ENCODE measurements at places on chromosomes 3 and 15.

DNA sequence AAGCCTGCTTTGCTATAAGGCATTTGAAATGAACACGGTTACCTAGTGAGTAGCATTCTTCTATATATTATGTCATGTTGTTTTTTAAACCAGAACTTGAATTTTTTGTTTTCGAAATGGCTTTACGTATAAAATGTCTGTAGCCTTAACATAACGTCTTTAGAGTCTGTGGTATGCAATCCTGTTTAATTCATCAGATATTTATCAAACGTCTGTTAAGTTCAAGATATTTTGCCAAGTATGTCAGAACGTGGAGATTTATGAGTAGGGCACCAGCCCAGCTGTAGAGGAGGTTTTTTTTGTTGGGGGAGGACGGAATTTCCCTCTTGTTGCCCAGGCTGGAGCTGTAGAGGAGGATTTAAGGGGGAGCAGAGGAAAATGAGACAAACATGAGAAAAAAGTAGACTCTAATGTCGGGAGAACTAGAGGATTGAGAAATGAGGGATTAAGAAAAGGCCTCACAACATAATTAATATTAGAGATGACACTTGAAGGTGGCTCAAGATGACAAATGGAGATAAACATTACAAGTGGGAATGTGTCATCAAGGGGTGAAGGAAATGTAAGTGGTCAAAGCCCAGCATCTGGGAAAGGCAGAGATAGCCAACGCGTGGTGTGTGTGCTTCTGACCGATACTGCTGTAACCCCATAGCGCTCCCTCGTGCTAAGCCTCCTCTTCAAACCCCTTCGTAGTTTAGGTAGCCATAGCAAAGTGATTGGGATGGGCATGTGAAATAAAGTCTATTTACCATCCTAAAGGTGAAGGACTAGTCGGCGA lies 154.0 kb upstream of the GOLGA6L4 start:
- DNase-seq = no peak

GRCh38 chr3:160486459-160486869 lies 36.9 kb upstream of the TRIM59 start:
- peak; percentile 22 for DNase-seq

DNA sequence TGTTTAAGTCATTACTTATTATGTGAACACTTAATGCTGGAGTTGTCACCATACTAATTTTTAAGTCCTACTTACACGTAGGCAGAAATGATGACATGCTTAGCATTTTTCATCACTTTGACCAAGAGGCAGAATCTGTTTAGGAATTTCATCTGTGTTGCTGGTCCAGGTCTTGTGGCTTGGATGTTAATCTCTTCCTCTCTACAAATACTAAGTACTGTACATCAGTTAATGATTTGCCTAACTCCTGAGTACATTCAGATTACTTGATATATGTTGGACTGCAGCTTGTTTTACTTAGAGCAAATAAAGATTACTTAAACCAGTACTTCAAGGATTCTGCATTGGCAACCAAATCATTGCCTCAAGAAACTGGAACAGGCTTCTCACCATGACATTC lies 8.6 kb downstream of the SNRK start:
- DNase-seq = no peak

GRCh38 chr15:32861761-32862160 lies 144.0 kb downstream of the GREM1 start:
- DNase-seq = no peak

DNA sequence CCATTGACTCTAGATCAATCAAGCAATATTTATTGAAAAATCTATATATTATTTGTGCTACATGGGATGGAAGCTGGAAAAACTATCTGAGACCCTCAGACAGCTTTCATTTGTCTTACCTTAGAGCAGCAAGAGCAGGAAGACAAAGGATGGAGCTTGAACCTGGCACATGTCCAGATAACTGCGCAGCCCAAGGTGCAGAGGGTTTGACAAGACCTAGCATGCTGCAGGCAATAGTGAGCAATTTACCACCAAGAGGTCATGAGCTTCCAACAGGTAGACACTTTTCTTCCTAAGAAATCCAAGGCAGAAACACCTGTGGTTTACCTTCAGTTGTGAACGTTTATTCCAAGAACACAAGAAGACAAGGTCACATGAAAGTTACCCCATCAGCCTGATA lies 214.7 kb upstream of the NECTIN3 start:
- no peak for DNase-seq

DNA sequence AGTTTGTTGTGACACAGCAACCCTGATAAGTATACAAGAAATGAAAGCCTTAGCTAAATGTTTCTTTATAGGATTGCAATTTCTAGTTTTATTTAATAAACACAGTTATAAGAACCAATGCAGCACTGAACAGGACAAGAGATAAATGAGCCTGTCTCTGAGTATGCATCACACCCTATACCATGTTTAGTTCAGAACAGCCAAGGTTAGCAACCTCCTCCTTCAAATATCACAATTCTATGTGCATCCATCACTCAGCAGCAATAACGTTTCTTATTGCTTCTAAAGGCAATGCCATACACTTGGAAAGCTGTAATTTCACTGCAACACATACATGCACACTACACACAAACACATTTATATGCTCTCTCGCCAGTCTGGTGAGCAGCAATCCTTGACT lies 280.6 kb downstream of the PTPRG start:
- DNase-seq = no peak

GRCh38 chr3:97860364-97860763 lies 38.6 kb downstream of the CRYBG3 start:
- DNase-seq = no peak

DNA sequence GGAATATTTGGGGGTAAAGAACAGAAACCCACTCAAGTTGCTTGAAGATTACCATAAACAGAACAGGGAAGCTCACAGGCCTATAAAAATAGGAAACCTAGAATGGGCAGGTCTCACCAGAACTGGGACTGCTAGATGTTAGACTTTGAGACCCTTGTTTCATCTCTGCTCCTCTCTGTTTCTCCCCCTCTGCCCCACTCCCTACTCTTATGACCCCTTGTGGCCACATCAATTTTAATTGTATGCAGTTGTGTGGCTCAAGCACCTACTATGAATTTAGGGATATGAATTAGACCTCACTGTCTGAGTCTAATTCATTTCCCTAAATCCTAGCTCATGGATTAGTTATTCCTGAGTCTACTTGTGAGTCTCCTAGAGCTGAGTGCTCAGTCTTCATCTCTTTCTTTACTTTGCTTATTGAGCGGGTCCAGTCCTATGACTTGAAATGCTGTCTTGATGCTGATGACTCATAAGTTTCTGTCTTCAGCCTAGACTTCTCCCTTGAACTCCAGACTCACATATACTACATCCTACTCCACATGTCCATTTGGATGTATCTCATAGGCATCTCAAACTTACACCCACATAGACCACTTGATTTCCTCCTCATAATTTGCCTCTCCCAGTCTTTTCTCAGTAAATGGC lies 78.7 kb downstream of the ITPR1 start:
- DNase-seq = no peak

DNA sequence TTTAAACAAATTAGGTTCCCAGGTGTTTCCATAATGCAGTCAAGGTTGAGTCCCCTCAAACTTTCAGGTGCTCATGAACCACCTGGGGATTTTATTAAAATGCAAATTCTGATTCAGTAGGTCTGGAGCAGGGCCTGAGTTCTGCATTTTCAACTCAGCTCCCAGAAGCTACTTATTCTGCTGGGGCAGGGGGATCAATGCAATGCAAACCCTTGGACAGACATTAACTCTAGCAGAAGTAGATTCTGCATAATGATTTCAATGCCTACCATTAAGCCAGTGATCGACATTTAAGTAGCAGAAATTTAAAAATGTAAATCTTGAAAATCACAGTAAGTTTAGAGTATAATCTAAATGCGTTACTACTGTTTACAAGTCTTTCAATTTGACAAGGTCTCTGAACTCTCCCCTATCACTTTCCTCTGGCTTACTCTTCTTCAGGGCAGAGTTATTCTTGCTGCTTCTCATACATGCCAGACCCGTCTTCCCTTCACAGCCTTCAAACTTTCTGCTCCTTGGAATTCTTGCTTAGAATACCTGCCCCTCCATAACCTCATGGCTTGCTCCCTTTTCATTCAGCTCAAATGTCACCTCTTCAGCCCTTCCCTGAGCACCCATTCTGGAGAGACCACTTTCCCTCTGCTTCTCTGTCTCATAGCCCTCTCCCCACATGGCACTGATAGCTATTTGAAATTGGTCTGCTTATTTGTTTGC lies 19.3 kb upstream of the DPPA4 start:
- DNase-seq = no peak

- peak; percentile 44 for DNase-seq
Measured at GRCh38 chr3:114383875-114384557, 90.2 kb downstream of the TIGIT start.

DNA sequence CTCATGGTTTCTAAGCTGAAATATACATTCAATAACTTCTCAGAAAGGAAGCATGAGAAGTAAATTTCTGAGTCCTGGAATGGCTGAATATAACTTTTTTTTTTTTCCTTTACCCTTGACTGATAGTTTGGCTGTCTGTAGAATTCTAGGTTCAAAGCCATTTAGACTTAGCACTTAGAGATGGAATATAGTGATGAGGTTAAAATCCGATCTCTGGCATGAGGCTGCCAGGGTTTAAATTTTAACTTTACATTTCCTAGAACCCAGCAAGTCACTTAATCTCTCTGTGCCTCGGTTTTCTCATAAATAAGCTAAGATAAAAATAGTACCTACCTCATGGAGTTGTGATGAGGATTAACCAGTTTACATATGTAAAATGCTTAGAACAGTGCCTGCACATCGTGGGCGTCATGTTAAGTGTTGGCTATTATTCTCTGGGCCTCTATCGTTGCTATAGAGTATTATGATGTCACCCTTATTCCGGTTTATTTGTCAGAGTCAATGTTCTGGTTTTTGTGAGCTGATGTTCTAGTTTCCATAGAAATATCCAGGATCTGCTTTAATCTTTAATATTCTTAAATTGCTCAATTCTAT lies 199.8 kb upstream of the TLE3 start:
- no peak for DNase-seq

- DNase-seq = no peak
Measured at GRCh38 chr15:78907577-78907976, 34.9 kb downstream of the MORF4L1 start.

DNA sequence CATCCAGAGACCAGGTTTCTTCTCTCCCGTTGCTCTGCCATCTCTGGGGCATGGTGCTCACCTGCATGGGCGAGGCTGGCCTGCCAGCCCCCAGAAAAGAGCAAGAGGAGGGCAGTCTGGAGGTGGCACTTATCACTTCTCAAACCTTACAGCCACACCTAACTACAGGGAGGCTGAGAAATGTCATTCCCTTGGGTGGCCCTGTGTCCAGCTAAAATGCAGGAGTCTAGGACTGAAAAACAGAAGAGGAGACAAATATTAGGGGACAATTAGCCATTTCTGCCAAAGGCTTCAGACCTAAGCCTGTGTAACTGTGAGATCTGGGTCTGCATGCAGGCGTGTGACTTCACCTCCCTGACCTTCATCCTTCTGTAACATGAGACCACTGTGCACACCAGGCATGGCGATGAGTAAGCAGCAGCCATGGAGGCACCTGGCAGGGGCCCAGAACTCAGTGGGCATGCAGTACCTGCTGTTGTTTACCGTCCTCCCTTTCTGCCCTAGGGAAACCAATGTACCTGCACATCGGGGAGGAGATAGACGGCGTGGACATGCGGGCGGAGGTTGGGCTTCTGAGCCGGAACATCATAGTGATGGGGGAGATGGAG lies 83.4 kb downstream of the MESD start:
- DNase-seq = no peak

DNA sequence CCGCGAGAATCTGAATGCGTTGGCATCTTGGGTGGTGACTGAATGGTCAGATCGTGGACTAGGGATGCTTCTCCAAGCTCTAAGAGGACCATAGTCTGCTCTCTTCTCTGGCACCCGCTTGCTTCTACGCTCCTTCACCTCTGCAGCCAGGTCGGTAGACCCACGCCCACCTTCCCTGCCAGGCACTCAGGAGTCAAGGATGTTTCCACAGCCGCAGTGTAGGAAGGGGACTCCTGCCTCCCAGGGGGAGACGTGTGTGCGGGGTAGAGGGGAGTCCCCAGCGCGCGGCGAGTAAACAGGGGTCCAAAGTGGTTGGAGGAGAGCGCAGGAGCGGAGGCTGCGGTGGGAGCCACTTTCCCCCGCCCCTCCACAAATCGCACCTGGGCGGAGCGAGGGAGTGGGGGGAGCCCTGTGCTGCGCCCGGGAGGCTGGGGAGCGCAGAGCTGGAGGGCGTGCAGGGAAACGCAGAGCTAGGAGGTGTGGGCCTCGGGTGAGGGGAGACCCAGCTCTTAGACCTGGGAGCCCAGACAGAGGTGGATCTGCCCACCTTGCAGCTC lies 1.7 kb downstream of the LRRC3B start:
- no peak for DNase-seq

DNA sequence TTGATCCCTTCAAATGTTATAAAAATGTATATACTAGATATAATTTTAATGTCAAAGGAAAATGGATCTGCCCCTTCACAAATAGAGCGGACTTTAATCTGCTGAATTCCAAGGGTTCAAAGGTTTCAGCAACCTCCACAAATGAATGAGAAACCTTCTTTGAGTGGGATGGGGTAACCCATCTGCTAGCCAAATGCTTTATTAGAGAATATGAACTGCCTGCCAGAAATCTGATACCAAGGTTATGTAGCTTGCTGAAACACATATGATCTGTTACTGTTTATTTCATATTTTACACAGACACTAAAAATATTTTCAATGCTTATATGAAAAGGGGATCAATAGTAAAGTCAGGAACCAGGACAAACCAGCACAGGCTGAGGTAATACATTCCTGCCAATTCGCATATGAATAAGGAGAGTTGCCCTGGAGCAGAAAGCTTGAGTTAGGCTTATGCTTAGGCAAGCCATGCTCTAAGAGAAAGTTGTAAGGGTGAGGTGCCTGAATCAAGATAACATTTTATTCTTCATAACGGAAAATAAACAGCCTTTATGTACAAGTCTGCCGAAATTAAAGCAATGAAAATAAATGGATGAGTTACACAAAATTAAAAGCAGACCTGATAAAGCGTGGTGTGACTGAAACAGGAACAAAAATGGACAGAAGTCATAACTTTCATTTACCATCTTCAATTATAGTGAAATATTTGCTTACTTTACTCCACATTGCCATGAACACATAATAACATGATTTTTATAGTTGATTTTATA lies 26.5 kb downstream of the PLOD2 start:
- no peak for DNase-seq

DNA sequence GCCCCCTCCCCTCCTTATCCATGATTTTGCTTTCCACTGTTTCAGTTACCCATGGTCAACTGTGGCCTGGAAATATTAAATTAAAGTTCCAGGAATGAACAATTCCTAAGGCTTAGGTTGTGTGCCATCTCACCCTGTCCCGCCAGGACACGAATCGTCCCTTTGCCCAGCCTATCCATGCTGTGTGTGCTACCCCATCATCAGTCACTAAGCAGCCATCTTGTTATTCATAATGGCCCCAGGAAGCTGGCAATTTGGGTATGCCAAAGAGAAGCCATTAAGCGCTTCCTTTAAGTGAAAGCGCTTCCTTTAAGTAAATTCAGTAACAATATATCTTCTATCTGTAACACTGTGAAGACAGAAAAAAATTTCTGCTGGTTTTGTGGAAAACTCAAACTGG lies 49.2 kb upstream of the LDHAL6B start:
- DNase-seq = no peak

- DNase-seq = no peak
Measured at GRCh38 chr15:41079717-41080116, 36.4 kb downstream of the INO80 start.

- no peak for DNase-seq
Measured at GRCh38 chr3:89098964-89099585, 8.3 kb upstream of the EPHA3 start.
